ENCODE measurements at places on chromosomes 11 and 22.

- no peak for DNase-seq
These were observed 73.9 kb downstream of the BDNF start for GRCh38 chr11:27626269-27626937.

DNA sequence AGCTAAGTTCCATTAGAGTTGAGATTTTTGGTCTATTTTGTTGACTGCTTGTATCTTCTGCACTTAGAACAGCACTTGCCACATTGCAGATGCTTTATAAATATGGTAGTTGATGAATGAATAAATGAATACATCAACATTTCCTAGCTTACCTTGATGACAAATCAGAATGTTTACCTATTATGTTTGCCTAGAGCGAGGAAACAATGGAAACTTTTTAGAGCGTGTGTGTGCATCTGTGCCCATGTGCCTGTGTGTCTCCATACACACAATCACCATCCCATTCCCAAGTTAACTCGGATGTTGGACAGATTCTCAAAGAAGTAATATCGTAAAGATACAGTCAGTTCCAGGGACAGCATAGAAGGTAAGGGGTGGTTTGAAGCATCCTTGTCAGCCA is 139.1 kb downstream of the DBX1 start:
- no peak for DNase-seq

DNA sequence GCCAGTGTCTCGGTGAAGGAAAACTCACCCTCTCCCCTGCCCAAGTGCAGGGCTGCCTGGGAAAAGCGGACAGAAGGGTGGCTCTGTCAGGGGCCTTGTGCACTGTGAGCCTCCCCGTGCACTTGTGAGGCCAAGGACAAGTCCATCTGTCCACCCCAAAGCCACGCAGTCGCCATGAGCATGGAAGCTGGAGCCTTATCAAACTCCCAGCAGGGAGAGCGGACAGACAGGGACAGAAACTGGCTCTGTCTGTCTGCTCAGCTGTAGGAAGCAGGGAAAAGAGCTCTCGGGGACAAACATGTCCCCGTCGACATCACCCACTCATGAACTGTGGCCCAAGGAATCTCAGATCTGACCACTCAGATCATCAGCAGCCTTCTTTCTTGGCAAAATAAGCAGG is 1385.4 kb downstream of the TBC1D22A start:
- DNase-seq = no peak

DNA sequence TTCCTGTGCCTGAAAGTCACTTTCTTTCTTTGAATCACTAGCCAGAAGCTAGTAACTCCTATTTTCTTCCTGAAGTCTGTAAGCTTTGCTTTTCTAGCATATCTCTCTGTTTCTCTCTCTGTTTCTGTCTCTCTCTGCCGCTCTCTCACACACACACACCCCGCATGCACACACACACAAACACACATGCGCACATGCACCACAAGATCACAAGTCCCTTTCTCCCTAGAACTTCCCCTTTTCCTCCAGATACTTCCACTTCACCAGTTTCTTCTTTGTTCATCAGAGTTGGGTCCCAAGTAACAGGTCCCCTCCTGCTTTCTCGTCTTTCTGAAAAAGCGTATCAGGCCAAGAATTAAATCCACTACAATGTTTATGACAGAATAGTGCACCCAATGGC is 148.5 kb upstream of the HSD17B12 start:
- DNase-seq = peak; percentile 21

- DNase-seq = no peak
These were observed 393.5 kb upstream of the CADM1 start for GRCh38 chr11:115897707-115898106.

GRCh38 chr11:34773211-34773610 is 143.0 kb downstream of the APIP start:
- no peak for DNase-seq

DNA sequence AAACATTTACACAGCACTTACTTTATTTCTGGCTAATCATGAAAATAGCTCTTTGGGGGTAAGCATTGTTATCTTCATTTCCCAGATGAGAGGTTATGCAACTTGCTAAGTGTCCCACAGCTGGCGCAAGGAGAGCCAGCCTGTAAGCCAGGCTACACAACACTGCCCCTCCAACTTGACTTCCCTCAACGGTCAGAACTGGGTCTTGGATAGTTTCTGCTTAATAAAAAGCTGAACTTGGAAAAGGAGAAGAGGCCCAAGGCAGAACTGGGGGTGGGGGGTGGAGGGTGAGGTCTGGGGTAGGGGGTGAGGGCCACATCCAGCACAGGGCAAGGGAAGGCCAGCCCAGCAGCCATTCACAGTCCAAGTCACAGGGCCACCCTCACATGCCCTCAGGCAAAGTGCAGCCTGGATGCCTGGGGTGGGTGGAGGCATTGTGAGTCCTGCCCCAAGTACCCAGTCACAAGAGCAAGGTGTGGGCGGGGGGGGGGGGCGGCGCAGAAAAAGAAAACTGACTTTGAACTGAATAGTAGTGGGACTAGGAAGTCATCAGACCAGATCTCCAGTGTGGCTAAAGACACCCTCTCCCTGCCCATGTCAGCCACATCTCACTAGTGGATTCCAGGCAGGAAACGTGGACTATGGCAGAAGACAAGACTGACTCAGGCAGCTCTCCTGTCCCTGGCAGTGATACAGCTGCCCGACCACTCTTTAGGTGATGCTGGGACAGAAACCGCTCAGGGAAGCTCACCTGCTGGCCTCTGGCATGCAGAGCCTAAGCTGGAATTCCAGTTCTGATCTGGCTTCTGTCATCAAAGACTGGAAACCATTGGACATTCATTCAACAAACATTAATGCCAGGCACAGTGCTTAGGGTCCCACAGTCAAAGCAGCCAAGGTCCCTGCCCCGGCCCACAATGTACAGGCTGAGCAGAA is 52.4 kb downstream of the PACSIN2 start:
- peak; percentile 88 for DNase-seq

- DNase-seq = no peak
These were observed 640.2 kb downstream of the LRRC4C start for GRCh38 chr11:40819230-40819629.

- DNase-seq = peak; percentile 71
These were observed 1.7 kb downstream of the SMTN start for GRCh38 chr22:31082606-31083376.

GRCh38 chr11:111185266-111185665 is 60.3 kb upstream of the POU2AF2 start:
- DNase-seq = no peak

DNA sequence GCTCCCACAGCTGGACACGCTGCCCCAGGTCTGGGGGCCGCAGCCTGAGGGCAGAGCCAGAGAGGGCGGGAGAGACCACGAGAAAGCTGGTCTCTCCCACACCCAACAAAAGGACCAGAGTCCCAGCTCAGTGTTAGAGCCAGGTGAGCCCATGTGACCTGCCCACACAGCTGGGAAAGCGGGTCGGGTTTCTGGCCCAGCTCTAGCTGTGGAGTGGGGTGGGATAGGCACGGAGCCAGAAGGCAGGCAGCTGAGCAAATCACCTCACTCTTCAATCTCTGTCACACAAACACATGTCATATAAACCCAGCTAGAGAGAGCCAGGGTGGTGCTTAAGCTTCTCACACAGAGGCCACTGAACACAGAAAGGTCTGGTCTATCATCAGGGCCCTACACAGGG is 7.8 kb upstream of the EIF3D start:
- no peak for DNase-seq

- DNase-seq = peak; percentile 61
These were observed 131.2 kb upstream of the MTMR2 start for GRCh38 chr11:96054870-96055705.

- DNase-seq = no peak
These were observed 10.6 kb downstream of the PRODH start for GRCh38 chr22:18925368-18926064.

- DNase-seq = peak; percentile 29
These were observed 141.4 kb downstream of the NTM start for GRCh38 chr11:131511794-131512193.

- no peak for DNase-seq
These were observed 40.2 kb upstream of the BDNF start for GRCh38 chr11:27740362-27741013.

DNA sequence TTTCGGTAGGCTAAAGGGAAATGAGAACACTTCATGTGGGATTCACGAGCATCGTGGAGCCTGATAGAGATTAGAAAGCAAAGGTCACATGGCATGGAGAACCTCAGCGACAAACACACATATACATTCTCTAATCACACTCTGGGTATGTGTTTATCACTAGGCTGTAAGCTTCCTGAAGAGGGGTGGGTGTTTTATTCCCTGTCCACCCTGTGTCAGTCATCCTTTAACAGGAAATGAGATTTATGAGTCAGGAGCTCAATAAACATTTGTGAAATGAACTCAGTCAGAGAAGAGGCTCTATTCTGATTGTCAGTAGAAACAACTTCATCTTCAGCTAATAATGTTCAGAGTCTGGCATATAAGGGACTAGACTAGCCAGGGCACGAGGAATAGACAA is 71.7 kb upstream of the EIF3M start:
- DNase-seq = peak; percentile 34

DNA sequence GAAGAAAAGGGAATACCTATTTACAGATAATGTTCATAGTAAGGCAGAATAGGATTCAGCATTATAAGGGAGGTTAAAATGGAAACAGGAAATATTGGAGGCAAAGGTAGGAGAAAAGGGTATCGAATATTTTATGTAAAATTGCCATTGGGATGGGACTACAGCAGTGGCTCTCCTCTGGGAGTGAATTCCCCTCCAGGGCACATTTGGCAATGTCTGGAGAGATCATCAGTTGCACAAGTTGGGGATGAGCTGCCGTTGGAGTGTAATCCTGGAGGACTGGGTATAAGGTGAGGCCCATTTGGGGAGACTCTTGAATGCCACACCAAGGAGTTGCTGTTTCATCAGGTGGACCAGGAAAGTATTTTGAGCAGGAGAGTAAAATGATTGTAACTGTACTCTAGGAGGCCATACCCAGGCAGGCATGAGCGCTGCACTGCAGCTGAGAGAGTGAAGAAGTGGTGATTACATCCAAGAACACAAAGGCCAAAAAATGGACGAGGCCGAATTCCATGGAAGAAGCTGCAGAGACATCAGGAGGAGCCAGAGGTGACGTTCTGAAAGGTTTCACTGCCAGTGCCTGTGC is 8.7 kb upstream of the ACRV1 start:
- no peak for DNase-seq

DNA sequence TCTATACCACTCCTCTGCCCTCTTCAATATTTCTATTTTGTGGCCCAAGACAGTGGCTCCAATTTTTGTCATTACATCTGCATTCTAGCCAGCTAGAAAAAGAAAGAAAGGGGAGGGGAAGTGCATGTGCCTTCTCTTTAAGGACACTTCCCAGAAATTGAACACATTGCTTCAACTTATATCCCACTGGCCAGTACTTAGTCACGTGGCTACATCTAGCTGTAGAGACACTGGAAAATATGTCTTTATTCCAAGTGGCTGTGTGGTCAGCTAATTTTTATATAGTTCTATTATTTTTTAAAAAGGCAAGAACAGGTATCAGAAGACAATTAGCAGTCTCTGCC is 200.4 kb downstream of the SNX19 start:
- no peak for DNase-seq

GRCh38 chr11:13734530-13734929 is 66.1 kb downstream of the FAR1 start:
- no peak for DNase-seq

DNA sequence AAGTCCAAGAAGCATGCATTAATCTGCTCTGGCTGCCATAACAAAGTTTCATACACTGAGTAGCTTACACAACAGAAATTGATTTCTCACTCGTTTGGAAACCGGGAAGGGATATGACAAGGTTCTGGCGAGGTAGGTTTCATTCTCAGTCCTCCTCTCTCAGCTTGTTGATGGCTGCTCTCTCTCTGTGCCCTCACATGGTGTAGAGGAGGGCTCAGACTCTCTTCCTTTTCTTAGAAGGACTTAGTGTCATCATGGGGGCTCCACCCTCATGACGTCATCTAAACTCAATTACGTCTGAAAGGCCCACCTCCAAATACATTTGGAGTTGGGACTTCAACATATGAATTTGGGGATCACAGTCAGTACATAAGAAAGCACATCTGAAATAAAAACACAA is 18.6 kb downstream of the GLYATL1 start:
- DNase-seq = no peak

DNA sequence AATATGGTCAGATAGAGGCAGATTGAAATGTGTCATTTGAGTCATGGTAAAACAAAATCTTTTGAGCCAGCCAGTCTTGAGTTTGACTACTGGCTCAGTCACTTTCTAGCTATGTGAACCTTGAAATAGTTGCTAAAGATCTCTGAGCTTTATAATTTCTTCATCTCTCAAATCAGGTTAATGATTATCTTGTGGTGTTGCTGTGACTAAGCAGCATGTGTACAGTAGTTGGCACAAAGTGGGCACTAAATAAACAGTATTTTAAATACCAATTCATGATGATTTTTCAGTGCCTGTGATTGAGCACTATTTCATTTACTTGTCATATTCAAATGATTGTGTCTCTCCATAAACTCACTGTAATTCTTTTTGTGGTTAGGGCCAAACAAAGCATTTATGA is 70.8 kb downstream of the RAB38 start:
- DNase-seq = no peak

DNA sequence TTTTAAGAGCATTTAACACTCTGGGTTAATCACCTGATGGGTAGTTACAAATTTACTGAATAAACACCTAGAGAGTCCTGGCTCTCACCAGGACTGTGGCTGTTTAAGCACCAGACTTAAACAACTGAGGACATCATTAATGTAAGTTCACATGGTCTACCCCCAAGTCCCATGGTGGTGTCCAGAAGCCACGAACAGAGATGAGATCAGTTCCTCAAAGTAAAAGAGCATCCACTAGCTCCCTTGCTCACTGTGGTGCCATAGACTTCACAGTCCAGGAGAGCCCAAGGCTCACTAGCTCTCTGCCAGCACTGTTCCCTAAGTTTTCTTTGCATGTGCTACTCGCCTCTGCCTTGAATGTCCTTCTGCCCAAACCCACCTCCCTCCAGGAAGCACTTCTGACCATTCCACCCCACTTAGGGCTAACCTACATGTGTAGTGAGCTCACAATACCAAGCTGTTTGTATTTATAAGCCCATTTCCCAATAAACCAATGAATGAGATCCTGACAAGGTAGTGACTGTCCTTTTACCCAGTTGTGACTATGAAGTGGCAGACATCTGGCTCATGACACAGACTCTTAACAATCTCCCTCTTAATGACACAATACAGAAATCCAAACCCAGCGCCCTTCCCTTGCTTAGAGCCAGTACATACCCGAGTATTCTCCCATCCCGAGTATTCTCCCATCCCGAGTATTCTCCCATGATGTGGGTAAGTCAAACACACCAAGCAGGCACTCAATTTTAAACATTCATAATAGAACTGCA is 15.7 kb downstream of the NAP1L4 start:
- peak; percentile 28 for DNase-seq

- DNase-seq = peak; percentile 40
These were observed 16.8 kb downstream of the PIWIL4 start for GRCh38 chr11:94583866-94584500.

DNA sequence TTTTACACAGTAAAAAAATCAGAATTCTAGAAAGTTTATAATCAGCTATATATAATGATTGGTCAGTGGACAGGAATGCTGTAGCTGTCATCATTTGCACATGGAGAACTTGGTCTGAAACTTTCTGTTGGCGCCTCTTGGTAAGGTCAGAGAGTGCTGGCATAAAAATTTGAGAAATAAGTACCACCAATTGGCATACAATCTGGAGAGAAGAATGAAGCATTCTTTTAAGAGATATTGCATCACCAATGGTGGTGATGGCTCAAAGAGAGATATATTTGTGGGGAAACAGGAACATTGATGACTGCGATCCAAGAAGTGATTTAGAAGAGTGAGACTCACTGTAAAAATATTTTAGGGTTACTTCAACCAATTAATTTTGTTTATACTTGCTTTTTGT is 19.8 kb upstream of the OOSP1 start:
- no peak for DNase-seq

GRCh38 chr11:96109331-96110030 is 185.6 kb upstream of the MTMR2 start:
- DNase-seq = no peak

- no peak for DNase-seq
These were observed 2.2 kb upstream of the TMPRSS13 start for GRCh38 chr11:117931331-117931950.

All from NB4 (cell line).